ENCODE measurements at places on chromosomes 4 and X.

GRCh38 chr4:37780444-37781130 is 45.9 kb upstream of the PGM2 start:
- DNase-seq: no peak

DNA sequence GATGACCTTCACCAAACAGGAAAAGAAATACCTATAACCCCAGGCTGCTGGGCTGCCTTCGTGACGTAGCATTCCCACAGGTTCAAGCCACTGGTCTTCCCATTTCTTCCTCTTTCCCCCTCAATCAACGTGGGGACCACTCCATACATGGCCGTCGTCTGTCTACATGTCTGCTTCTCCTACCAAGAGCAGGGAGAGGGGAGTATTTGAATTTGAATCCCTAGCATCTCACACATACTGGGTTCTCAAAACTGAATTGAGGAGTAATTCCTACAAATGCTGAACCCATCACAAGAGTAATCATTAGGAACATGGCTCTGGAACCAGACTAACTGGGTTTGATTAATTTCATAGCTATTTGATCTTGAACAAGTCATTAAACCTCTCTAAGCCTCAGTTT is 17.3 kb downstream of the GPC3 start:
- no peak for DNase-seq

GRCh38 chrX:31497086-31497485 is 425.2 kb upstream of the FTHL17 start:
- no peak for DNase-seq

- no peak for DNase-seq
Measured at GRCh38 chr4:101049549-101050001, 297.8 kb downstream of the PPP3CA start.

DNA sequence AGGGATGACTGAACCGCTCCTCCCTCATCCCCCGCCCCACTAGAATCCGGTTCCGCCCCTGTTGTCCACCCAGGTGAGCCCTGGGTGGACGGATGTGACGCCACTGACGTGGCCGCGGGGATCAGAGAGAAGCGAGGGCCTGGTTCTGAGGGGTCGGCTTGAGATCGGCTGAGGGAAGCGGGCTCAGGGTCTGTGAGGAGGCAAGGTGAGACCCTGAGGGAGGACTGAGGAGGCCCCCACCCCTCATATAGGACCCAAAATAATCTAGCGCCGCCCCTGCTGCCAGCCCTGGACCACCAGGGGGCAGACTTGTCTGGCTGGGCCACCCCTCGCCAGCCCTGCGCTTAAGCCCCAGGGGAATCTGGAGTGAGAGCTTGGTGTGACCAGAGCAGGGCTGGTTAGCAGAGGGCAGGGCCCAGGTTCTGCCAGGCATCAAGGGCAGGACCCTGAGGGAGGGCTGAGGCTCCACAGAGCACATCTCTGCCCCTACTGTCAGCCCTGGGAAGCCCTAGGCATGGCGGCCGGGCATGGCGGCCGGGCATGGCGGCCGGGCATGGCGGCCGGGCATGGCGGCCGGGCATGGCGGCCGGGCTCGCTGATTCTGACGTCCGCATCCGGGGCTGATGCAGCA is at the start of gene MAGEA8:
MAGEA8 (plus strand) TSS at position 103 of the 631 bp plus-strand sequence. CDS start 3,090 bp downstream, outside the sequence.
- no peak for DNase-seq

- no peak for DNase-seq
Measured at GRCh38 chrX:17459008-17459611, 84.1 kb downstream of the NHS start.

DNA sequence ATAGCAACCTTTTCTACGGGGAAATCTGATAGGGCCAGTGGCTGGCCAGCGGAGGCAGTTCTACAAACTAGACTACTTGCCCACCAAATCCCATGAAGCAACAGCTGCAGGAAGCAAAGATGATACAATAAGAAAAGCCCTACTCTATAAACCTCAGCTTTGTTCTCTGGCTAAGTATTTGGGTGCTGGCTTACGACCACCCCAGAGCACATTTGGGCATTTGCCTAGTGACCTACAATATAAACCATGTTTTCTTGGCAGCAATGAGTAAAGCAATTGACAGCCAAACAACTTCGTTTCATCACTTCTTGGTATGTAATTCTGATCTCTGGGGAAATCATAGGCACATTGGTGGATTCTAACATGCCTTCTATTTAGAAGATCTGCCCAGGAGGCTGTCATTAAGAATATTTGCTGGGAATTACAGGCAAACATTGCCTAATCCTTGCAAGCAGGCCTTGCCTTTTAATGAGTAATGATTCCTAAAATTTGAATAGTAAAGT is 7.5 kb upstream of the LHFPL1 start:
- DNase-seq: no peak

DNA sequence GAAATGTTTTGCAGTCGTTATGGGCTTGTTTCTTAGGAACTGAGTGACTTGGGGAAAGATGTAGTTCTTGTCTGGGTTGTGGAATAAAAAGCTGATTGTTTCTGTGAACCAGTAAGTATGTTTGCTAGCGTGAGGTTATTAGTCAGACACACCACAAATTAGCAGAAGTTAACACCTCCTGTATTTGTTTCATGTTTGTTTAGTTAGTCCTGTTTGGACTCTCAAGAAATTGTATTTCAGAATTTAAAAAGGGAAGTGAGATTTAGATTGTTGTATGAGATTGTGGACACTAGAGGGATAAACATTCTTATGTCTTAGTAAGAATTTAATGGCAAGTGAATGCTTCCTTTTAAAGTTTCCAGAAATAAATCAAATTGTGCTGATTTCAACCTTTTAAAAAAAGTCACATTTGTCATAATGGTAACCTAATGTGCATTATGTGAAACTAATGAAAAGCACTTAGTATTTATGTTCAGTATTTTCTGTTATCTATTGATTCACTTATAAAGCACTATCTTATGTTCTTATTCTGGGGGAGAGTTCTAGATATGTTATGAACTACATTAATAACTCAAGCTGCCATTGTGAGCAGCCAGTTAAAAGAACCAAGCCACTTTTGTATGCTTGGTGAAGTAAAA is 25.6 kb downstream of the ATP10D start:
- DNase-seq: no peak

DNA sequence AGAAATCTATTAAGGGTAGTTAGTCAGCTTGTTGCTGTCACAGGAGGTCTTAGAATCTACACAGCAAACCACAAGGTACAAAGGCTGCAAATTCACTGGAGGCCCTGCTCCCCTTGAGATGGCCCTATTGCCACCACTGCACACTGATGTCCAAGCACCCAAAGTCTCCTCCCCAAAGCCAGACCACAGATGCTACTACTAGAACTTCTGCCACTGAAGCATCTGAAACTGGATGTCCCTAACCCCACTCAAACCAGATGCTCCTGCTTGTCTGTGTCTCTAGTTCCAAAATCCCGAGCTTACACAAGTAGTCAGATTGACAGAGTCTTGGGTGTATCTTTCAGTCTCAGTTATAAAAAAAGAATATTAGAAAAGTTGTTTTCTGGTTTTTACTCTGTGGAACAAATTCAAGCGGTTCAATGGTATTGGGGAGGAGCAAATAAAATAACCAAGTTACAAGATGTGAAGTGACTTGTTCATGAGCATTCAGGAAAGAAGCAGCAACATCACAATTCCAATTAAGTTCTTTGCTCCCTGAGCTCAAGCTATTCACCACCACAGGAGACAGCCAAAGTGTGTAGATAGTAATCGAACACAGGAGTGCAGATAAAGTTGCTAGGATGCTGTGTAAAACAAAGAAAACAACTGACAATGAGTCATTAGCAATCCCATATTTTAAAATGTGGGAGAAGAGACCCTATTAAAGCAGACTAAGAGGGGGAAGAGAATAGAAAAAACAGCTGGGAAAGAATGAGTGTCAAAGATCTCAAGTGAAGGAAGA is 352.3 kb downstream of the PDGFC start:
- no peak for DNase-seq

DNA sequence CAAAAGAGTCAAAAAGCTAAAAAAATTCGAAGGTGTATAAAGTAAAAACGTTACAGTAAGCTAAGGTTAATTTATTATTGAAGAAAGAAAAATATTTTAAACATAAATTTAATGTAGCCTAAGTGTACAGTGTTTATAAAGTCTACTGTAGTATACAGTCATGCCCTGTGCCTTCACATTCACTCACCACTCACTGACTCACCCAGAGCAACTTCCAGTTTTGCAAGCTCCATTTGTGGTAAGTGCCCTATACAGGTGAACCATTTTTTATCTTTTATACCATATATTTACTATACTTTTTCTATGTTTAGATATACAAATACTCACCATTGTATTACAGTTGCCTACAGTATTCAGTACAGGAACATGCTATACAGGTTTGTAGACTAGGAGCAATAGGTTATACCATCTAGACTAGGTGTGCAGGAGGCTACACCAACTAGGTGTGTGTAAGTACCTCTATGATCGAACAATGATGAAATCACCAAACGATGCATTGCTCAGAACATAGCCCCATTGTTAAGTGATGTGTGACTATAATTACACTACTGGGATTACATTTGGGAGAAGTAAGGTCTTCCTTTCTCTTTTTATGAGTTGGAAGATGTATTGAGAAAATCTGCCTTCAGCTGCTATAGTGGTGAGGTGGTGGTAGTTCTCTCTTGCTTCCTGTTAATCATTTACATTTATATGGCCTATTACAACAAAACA is 27.2 kb downstream of the TMSB4X start:
- DNase-seq: no peak

GRCh38 chrX:139126493-139126892 is 404.0 kb upstream of the F9 start:
- no peak for DNase-seq

- DNase-seq: no peak
Measured at GRCh38 chrX:78754917-78755316, 7.4 kb downstream of the LPAR4 start.

DNA sequence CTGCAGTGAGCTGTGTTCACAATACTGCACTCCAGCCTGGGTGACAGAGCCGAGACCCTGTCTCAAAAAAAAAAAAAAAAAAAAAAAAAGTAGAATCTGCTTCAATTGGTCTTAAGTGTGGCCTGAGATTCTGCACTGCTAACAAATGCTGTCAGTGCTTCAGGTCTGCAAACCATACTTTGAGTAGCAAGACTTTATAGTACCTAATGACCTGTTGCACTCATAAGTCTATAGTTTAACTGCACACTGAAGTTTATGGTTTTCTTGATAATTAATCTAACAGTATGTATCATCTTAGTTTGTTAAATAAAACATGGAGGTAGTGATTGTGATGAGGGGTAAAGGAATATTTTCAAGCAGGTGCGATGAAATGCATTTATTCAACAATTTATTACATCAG is 135.6 kb downstream of the STAG2 start:
- DNase-seq: no peak

GRCh38 chr4:187883836-187884475 is 111.6 kb upstream of the ZFP42 start:
- DNase-seq: no peak

- DNase-seq: no peak
Measured at GRCh38 chrX:68878977-68879645, 50.3 kb downstream of the EFNB1 start.

GRCh38 chrX:150256297-150256650 is 106.8 kb upstream of the MAMLD1 start:
- no peak for DNase-seq

GRCh38 chr4:150379454-150379853 is 202.5 kb upstream of the MAB21L2 start:
- DNase-seq: no peak

DNA sequence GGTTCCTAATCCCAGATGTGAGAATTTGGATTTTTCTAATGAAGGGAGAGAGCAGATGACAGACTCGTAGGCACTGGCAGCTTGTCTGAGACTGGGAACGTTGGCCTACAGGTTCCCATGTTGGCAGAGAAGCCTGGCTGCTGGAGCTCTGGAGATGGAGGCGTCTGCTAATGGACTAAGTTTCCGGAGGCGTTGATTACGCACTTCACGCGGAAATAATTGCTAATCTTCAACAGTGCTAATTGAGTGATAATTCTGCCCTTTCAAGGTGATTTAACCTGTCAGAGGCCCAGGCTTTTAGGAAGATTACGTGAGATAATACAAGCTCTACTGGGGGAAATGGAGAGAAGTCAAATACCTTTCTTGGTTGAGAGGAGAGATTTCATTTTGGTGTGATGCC is 77.4 kb downstream of the PSAPL1 start:
- no peak for DNase-seq

- no peak for DNase-seq
Measured at GRCh38 chr4:89337681-89338080, 30.1 kb upstream of the GPRIN3 start.

- no peak for DNase-seq
Measured at GRCh38 chr4:23149815-23150214, 457.1 kb downstream of the GBA3 start.

DNA sequence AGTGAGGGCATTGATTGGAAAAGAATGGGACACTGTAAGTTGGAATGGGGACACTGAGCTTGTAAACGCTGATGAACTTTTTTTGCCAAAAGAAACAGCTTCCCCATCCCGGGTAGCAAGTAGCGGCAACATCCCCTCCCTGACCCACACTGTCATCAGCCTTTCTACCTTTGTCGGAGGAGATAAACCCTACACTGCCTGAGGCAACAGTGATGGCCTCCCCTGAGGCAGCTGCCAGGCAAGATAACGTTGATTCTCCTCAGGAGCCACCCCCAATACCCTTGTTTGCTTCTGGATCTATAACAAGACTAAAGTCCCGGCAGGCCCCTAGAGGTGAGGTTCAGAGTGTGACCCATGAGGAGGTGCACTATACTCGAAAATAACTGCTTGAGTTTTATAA is 10.3 kb upstream of the RAB33B start:
- no peak for DNase-seq

DNA sequence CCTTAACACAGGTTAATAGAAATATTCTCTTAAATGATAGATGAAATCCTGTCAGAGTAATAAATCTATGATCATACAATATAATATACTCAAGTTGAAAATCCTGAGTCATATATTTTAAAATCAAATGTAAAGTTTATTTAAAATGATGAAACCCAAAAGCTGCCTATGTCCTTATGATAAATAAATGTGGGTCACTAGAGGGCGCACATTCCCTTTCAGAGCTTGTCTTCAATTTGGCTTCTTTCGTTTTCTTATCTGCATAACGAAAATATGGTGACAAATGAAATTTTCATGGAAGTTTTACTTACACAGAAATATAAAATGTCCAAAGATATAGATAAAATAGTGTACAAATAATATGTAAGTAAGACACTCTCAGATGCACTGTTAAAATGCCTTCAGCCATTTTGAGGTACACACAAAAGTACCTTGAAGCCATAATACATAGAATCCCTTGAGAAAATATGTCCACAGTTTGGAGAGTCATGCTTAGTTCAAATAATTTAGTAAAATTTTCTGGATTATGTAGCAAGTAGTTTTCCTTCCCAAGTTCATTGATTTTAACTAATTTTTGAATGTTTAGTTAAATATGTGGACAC is 680.4 kb downstream of the DMD start:
- peak; percentile 3 for DNase-seq

GRCh38 chr4:138188406-138189084 is 53.6 kb downstream of the SLC7A11 start:
- DNase-seq: no peak

- DNase-seq: no peak
Measured at GRCh38 chr4:44720371-44720770, 6.0 kb downstream of the GNPDA2 start.

GRCh38 chr4:38995660-38996005 is 36.6 kb downstream of the TMEM156 start:
- no peak for DNase-seq

- no peak for DNase-seq
Measured at GRCh38 chr4:16860516-16860915, 37.9 kb downstream of the LDB2 start.

- no peak for DNase-seq
Measured at GRCh38 chr4:1416051-1416947, 10.1 kb upstream of the NKX1-1 start.
